ENCODE measurements at places on chromosomes 5 and 9.

DNA sequence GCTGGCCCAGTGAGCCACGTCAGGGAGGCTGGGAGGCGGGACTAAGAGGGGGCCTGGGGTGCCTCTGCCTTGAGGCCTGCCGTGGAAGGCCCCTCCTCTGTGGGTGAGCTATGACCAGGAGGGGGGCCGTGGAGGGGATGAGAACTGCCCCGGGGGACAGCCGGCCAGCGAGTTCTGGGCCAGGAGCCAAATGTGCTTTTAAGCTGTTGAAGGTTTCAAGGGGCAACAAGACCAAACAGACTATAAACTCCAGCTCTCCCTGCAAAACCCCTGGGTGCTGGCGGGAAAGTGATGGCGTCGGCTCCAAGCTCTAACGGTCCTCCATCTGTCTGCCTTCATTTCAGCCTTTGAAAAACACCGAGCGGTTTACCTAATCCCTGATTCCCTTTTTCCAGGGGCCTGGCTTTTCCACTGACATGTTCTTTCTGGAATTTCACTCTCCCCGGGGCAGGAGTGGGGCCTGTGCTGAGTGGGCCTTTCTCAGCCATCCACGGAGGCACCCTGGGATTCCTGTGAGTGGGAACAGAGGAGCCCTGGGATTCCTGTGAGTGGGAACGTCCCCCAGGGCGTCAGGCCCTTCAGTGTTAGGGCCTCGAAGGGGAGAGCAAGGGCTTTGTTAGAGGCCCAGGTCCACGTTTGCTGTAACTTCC lies 65.6 kb downstream of the COL5A1 start:
- no peak for DNase-seq

- no peak for DNase-seq
Measured at GRCh38 chr5:149028984-149029383, 33.9 kb downstream of the SH3TC2 start.

DNA sequence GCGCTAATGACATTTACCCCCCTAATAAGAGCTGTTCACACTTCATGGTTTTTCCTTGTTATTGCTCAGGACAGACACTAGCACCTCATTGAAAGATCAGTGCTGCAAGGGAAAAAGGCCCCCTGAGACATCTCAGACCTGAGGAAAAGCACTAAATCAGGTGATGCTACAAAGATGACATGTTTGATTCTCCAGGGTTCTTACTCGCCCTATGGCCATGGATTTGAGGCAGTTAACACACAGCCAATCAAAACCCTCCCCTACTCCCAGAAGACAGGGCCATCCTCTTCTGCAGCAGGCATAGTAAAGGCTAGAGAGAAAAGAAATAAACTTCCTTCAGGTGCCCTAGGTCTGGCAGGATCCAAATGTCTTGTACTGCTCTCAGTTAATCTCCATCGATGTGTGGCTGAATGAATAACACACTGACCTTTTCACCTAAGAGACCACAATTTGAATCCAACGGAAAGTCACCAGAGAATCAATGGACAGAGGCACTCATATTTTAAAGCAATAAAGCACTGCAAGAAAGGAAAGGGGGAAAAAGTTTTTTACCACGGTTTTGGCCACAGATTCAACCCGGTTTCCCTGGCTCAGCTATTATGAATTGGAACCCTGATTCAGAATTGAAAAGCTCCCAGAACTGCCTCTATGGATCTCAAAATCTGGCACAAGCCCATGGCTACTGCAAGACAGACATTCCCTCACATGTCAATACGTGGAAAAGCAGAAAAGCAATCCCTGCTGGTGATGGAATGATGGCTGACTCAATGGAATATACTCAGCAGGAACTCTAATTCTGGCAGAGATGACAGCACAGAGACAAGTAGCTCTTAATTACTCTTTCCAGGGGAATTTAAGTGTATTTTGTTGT lies 329.5 kb downstream of the BNC2 start:
- DNase-seq, result no peak

- DNase-seq, result no peak
Measured at GRCh38 chr9:129494113-129494789, 126.7 kb downstream of the C9orf50 start.

DNA sequence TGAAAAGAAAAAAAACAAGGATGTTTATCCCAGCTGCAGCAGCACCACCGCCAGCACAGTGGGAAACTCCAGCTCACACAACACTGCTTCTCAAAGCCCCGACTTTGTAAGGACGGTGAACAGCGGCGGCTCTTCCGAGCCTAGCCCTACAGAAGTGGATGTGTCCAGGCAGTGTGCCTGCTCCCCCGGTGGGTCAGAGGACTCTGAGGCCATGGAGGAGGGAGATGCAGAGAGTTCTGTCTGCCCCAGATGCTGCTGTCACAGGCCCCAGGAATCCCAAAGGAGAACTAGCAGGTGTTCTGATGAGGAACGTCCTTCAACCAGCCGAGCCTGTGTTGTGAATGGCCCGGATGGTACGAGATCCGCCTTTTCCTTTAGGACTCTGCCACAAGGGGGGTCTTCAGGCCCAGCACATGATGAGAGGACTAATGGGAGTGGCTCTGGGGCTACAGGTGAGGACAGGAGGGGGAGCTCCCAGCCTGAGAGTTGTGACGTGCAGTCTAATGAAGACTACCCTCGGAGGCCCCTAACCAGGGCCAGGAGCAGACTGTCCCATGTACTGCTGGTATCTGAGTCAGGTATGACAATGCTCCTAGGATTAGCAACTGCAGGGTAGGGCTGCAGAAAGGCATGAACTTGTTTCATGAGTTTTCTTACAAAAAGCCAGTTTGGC lies 43.7 kb downstream of the FBXO38 start:
- DNase-seq, result no peak

DNA sequence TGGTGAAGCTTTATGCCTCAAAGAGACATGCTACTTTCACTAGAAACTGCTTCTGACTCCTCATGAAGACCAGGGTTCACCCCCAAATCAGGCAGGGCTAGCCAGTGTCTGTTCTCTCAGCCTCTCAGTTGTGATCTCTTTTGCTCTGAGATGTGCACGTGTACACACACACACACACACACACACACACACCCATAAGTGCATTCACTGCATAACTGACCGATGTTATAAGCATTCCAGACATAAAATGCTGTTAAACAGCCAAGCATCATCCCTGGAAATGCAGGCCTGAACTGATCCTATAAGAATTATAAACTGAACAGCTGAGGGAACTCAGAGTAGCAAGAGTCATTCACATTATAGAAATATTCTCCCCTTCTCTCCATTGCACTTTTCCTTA lies 85.0 kb downstream of the FSTL4 start:
- no peak for DNase-seq

DNA sequence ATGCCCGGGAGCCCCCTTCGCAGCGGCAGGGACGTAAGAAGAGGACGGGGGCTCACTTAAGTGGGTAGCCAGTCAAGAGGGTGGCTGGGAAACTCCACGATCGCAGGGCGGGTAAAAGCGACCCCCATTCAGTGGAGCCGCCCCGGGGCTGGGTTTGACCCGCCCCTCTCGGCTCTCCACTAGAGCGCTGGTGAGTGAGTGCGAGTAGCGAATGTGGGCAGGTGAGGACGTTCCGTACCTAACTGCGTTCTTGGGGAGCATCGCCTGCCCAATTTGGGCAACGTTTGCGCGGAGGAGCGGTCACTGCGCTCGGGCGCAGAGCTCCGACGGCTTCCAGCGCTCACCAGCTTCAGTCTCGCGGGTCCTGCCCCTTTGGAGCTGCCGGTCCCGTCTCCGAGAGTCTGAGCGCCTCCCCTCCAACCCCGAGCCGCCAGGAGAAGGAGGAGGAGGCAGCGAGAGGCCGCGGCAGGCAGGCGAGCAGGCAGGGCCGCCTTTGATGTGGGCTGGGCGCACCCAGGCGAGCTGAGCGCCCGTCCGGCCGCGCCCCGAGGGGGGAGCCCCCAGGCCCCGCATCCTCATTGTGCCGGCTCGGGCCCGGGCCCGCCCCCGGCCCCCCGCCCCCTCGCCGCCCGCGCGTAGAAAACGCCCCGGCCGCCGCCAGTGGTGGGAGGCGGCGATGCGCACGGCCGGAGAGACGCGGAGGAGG lies at the start of gene FGF18:
Gene FGF18, plus strand, starts transcription at position 666 of the 706 bp plus-strand sequence. CDS start 553 bp downstream, outside the sequence.
- DNase-seq, result no peak

GRCh38 chr5:125120012-125120411 lies 373.6 kb upstream of the ZNF608 start:
- DNase-seq, result no peak

- DNase-seq, result no peak
Measured at GRCh38 chr9:121735065-121735792, 83.8 kb downstream of the DAB2IP start.

DNA sequence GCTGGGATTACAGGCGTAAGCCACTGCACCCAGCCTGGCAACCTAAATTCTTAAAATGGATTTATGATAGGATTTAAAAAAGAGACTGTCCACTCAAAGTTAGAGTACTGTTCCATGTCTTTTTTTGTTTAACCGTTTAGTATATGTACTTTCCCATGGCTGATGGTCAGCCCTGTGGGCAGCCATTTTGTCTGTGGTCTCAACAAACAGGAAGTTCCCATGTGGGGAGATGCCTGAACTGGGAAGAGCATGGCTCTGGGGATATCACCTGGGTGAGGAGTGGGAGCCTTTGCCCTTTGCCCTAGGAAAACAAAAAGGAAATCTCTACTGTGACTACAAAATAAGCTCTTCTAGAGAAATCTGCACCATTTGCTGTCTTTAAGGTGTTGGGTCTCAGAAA lies 27.5 kb upstream of the GNPDA1 start:
- no peak for DNase-seq

DNA sequence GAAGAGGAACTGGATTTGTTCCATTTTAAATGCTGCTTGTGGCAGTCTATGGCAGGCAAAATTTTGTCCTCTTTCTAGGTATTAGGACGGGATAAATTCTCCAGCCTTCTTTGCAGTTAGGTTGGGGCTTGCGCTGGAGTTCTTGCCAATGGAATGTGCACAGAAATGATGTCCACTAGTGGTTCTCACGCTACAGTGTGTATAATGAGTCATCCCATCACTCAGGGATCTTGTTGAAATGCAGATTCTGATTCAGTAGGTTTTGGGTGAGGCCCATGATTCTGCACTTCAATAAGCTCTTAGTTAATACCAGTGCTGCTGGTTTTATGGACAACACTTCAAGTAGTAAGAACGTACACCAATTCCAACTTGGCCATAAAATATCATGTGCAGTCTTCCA lies 317.6 kb upstream of the KLF4 start:
- no peak for DNase-seq

GRCh38 chr9:127711226-127711701 lies 4.2 kb downstream of the PTRH1 start:
- no peak for DNase-seq

- DNase-seq, result no peak
Measured at GRCh38 chr9:129765764-129766317, 13.0 kb upstream of the PTGES start.

GRCh38 chr5:117065800-117066199 lies 491.2 kb upstream of the SEMA6A start:
- DNase-seq, result no peak

DNA sequence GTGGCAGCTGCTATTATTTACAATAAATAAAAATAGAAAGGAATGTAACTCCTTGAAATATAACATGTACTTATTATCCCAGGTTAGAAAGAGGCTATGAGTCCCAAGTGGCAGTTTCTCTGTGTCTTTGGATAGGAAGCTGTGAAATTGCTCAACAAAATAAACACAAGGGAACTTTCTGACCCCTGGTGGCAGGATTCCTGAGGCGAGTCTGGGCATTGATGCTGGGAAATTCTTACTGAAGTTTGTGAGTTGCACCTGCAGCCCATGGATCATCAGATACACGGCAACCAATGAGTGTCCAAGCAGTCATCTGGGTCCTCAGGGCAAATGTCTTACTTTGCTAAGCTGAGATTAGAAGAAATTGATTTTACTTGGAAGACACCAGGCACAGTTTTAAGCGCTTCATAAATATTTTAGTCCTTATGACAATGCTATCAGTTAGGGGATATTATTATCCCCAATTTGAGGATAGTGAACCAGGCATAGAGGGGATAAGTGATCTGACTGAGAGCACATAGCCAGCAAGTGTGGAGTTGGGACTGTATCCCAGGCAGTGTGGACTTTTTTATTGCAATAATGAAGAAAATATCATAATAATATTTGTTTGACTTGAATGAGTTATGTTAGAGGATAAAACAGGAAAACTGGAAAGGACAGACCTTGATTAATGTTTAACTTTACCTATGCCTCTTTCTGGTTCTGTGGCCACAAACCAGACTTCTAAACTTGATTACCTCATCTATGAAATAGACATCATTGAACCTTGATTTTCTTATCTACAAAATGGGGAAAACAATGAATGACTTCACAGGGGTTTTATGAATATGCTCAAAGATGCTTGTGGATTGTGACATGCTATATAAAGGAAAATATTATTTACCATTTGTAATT lies 265.5 kb upstream of the ADAMTSL1 start:
- DNase-seq, result no peak

DNA sequence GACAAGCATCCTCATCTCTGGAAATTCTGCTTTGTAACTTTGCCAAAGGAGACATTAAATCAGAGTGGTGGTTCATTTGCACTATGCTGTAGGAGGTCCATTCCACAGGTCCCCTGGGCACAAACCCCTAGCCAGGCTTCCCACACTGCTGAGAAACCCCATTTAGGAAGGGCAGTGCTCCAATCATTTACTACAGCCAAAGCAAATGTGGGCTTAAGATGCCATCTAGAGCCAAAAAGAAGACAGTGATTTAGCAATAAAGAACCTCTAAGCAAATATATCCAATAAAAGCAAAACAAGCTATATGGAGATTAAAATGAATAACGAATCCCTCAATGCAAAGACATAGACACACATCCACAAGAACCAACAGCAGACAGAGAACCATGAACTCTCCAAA lies 129.0 kb upstream of the ALDH1B1 start:
- no peak for DNase-seq

GRCh38 chr9:91836515-91836914 lies 113.5 kb downstream of the ROR2 start:
- DNase-seq, result no peak

GRCh38 chr9:105306351-105307140 lies 62.1 kb downstream of the SLC44A1 start:
- DNase-seq, result no peak

DNA sequence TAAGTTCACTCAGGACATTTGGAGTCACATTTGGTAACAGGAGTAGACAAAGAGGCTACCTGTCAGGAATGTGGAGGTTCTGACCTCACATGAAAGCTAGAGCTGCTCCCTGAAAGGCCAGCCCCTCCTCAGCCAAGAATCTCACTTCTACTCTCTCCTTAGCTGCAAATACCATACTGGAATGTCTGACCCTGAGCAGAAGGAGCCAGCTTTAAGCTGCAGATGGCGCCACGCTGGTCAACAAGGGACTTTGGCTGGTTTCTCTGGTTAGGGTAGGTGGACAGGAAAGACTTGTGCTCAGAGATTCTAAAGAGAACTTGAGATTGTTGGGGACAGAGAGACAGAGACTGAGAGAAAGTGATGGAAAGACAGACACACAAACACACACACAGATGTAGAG lies 21.9 kb downstream of the ASTN2 start:
- no peak for DNase-seq

GRCh38 chr5:95832664-95833063 lies 10.1 kb upstream of the GLRX start:
- no peak for DNase-seq

DNA sequence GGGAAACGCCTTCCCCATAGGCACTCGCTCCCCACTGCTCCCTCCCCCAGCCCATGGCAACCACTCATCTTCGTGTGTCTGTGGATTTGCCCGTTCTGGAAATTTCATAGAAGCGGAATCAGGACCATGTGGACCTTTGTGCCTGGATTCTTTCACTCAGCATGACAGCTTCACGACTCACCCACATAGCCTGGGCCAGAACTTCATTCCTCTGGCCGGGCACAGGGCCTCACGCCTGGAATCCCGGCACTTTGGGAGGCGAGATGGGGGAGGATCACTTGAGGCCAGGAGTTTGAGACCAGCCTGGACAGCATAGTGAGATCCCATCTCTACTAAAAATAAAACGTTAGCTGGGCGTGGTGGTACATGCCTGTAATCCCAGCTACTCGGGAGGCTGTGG lies 12.1 kb upstream of the DIPK1B start:
- no peak for DNase-seq
